Choroid plexus epithelial cell (primary cell): ENCODE measurements at places on chromosomes 2 and 18.

- DNase-seq, result no peak
Measured at GRCh38 chr2:128425731-128426620, 107.3 kb upstream of the HS6ST1 start.

GRCh38 chr2:26767894-26768487 lies 3.9 kb downstream of the SLC35F6 start:
- DNase-seq, result no peak

DNA sequence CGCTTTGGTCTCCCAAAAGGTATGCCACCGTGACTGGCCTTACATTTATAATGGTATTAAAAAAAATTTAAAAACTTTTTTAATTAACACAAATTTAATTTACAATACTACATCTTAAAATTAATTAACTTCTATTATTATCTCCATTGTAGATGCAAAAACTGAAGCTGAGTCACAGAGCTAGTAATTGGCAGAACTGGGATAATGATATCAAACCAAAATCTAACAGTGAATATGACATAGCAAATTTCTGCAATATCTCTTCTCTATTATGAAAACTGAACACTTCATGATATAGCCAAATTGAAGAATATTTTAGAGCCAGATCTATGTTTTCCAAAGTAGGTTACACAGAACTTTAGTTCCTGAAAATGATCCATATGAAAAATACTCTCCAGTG lies 66.4 kb upstream of the CHAC2 start:
- no peak for DNase-seq

GRCh38 chr2:3547915-3548314 lies 10.2 kb downstream of the RNASEH1 start:
- no peak for DNase-seq

DNA sequence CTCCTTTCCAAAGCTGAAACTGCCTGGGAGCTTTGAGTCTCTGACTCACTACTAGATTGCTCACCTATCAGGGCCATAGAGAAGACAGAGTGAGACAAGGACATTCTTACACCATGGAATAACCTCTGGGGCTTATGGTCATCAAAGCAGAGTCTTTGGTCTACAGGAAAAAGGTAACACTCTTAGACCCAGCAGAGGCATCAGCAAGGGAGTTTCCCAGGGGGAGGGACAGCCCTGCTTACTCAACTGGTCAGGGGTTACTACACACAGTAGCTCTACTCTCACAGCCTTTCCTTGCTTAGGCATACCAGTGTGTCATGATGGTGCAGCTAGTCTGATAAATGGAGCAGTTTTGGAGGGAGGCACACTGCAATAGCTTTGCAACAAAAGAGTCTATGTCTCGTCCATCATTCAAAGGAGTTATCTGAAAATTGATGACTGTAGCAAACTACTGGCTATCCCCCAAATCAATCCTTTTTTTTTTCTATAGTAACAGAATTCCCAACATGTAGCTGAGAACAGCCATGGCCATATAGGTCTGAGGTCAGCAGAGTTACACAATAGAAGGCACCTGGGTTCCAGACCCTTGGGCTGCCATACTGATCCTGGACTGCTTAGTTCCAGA lies 22.4 kb upstream of the CD28 start:
- peak; percentile 95 for DNase-seq
